ENCODE measurements at places on chromosomes 7 and 10.

DNA sequence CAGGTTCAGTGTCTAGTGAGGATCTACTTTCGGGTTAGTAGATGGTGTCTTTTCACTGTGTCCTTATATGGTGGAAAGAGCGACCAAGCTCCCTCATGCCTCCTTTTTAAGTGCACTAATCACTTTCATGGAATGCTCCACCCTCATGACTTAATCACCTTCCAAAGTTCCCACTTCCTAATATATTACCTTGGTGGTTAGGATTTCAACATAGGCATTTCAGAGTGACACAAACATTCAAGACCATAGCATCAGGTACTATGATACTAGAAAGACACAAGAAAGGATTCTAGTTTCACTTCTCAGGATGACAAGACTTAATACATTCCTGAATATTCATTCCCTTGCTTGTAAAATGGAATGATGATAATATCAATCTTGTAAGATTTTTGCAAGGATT is 119.1 kb upstream of the FAM3C start:
- no peak for DNase-seq

GRCh38 chr10:58241346-58241745 is 26.3 kb downstream of the IPMK start:
- DNase-seq: no peak

DNA sequence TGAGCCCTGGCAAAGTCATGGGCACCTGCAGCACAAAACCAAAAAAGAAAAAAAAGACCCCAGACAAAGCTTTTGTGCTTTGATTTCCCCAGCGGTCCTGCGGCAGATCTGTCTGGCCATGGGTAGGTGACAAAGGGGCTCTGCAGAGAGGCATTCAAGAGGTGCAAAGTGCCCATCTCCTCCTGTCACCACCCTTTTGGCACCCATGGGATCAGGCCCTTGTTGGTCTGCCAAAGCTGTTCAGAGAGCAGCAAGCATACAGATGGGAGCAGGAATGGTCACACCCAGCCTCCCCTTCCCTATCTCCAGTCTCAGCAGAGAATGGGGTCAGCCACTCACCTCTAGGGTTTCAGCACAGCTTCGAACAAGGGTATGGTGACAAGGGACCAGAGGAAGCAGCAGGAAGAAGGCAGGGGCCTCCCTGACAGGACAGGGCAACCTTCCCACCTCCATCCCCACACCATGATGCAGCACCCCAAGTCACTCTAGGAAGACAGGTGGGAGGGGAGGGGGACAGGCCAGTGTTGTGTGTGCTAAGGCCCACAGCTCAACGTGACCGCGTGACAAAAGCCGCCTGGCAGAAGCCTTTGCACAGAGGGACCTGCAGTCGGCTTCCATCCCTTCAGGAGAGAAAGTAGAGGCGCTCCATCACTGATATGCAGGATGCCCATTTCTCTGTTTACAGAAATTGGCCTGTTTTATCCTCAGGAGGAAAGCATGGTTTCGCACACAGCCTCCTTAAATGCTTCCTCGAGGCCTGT is 6.3 kb downstream of the CAMK2G start:
- DNase-seq: no peak

DNA sequence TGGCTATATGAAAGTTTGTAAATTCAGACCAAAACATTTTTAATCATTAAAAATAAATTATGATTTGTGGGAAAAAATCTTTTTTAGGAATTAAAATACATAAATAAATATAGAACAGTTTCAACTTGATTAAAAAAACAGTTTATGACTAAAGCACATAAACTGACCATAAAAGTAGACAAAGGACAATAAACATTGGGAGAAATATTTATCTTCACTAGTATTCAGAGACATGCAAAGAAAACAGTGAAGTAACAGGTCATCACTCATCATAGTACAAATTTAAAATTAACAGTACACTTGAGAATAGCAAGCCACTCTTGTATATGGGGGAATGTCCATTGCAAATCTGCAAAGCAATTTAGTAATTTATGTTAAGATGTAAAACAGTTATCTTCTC is 28.0 kb upstream of the CELF2 start:
- DNase-seq: no peak

DNA sequence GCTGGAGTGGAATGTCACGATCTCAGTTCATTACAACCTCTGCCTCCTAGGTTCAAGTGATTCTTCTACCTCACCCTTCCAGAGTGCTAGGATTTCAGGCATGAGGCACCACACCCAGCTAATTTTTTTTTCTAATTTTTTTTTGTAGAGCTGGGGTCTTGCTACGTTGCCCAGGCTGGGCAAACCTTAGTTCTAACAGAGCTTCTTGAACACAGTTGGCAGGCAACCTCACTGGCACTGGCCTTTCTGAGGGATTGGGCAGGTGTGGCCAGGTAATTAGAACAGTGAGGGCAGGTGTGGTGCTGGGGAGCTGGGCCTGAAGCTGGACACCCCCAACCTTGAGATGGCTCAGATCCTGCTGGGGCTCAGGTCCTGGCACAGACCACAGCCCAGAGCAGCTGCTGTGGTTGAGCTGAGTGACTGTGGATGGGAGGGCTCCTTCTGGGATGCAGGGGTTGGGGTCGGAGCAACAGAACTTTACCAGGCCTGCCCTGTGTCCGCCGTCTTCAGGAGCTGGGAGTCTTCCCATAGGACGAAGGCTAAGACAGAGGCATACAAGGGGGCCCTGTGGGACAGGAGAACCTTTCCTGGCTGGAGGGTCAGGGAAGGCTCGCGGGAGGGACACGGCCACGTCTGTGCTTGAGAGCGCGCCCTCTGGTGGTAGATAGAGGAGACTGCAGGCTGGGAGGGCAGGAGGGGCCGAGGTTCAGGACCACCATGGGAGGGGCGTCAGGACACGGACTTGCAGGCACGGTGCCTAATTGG is 48.2 kb downstream of the COL26A1 start:
- DNase-seq: peak; percentile 77

- DNase-seq: no peak
These were observed 73.8 kb upstream of the PAPSS2 start for GRCh38 chr10:87585565-87586514.

- DNase-seq: no peak
These were observed 625.7 kb upstream of the ANKRD30A start for GRCh38 chr10:36499693-36500092.

DNA sequence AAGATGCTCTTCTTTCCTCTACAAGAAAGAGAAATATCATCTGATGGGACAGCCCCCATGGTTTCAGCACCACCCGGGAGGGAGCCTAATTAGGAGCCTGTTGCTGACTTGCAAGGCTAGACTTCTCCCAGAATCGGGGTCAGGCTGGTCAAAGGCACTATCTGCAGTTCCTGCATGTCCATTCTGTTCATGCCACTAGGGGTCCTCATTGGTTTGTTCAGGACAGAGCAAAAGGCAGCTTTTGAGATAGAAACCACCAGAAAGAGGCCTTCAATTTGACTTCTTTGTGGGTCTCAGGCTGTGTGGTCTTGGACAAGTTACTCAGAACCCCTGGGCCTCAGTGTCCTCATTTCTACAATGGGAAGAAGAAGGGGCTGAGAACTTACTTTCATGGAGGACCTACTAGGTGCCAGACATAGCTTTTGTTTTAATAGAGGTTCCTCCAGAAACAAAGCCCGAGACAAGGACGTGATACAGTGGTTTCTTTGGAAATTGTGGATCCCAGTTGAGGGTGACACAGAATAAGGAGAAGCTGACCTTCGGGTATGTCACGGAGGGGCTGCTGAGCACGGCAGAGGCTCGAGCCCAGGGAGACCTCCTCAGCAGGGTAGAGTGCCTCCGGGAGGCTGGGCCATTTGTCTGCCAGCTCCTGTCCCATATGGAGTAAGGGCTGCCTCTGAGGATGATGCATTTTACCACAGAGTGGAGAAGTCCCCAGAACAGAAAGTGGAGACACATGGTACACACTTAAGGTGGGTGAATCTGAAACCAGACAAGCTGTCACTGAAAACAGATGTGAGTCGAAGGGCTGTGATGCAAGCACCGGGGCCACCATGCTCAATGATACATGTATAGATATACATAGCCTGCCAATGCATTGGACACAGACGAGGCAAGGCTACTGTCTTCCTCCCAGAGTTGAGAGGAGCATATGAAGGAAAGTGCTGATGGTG is 33.1 kb upstream of the NEUROD6 start:
- peak; percentile 68 for DNase-seq

DNA sequence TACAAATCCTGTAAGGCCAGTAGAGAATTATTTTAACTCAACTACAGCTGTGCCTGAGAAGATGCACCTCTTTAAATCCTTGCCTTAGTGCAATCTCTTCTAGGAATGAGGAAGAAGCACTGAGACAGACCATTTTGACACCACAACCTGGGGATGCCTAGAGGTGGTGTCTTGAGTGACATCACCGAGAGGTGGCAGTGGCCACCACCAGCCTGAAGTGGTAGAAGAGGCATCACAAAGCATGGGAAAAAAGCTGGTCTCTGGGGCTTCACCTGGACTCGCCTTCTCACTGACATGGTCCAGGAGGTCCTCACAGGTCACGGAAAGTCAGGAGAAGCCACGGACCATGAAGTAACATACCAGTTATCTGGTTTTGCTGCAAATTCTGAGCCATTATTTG is 99.2 kb upstream of the PDLIM1 start:
- no peak for DNase-seq
